ENCODE measurements at places on chromosomes 6 and 20. TPM values are rescaled to one million over a fixed set of nuclear protein-coding genes. Genes with fewer than 3 reads are reported as not detected.

DNA sequence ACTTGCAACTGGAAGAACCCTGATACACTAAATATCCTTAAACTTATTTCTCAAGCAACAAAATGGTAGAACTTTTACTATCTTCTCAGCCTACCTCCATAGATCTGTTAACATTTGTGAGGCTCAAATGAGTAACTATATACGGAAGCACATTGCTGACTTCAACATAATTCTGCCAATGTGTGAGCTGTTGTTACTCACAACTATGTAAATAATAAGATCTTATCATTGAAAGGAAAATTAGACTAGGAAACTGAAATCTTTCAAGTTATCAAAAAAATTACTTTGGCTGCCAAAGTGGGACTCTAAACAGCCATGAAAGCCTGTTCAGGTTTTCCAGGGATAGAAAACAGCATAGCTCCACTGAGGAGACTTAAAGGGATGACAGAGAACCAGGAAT lies 40.2 kb upstream of the TASP1 start:
- DNase-seq: no peak

The PEX6 gene
- polyA plus RNA-seq: 19.5 TPM

DNA sequence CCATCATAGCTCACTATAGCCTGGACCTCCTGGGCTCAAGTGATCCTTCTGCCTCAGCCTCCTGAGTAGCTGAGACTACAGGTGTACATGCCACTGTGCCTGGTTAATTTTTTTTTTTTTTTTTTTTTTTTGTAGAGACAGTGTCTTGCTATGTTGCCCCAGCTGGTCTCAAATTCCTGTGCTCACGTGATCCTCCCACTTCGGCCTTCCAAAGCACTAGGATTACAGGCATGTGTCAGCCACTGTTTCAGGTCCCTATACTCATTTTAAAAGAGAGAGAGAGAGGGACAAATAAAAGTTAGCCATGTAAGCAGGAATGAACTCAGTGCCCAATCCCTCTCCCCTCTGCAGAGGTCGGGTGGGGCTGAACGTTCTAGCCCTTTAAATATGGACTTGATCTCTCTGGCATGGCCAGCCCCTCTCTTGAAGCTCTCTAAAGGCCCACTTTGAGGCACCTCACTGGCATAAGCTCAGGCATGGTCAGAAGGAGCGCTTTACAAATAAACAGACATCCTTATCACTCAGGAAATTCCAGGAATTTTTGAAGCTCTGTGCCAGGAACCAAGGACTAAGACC lies 9.0 kb upstream of the SERPINB1 start:
- DNase-seq: no peak

The CST11 gene
- polyA plus RNA-seq: not detected

GRCh38 chr6:163892824-163893561 lies 478.5 kb downstream of the QKI start:
- DNase-seq: no peak

The KHDRBS2 gene
- polyA plus RNA-seq: 2.1 TPM

The CYP39A1 gene
- polyA plus RNA-seq: 6.8 TPM

GRCh38 chr20:9137001-9137400 lies 68.1 kb downstream of the PLCB4 start:
- DNase-seq: no peak

- no peak for DNase-seq
Observed at GRCh38 chr20:5182615-5183254, 55.9 kb downstream of the CDS2 start.

All from left renal cortex interstitium (tissue), 4 donors.